ENCODE measurements at places on chromosomes 12 and 14. TPM values are rescaled to one million over a fixed set of nuclear protein-coding genes. Genes with fewer than 3 reads are reported as not detected.

KRT75 gene
- not detected for total RNA-seq

TAMALIN gene
- total RNA-seq = 491 TPM

CDK4 gene
- total RNA-seq = 20.8 TPM

GLS2 gene
- 2.8 TPM for total RNA-seq

TMEM30B gene
- total RNA-seq = 4.1 TPM

DEGS2 gene
- total RNA-seq = 0.30 TPM

BDKRB2 gene
- total RNA-seq = not detected

HECTD1 gene
- 181 TPM for total RNA-seq

GPRC5D gene
- total RNA-seq = not detected

SLC7A7 gene
- 0.55 TPM for total RNA-seq

KRT86 gene
- total RNA-seq = not detected

MYF6 gene
- total RNA-seq = not detected

TDRD9 gene
- not detected for total RNA-seq

ACTR6 gene
- 24.9 TPM for total RNA-seq

SLC6A15 gene
- 0.07 TPM for total RNA-seq

SERPINA12 gene
- not detected for total RNA-seq

WSCD2 gene
- not detected for total RNA-seq

ZDHHC17 gene
- total RNA-seq = 40.7 TPM

PIWIL1 gene
- not detected for total RNA-seq

HOXC12 gene
- not detected for total RNA-seq

HSPA2 gene
- total RNA-seq = 2.0 TPM

GPR84 gene
- total RNA-seq = 0.99 TPM

RAD51AP1 gene
- 0.72 TPM for total RNA-seq

TMEM132D gene
- not detected for total RNA-seq

SMOC1 gene
- total RNA-seq = not detected

TMEM119 gene
- total RNA-seq = 3.9 TPM

DIO3 gene
- not detected for total RNA-seq

ENDOU gene
- total RNA-seq = not detected

FAM181A gene
- total RNA-seq = not detected

ZBTB42 gene
- total RNA-seq = 2.7 TPM

GPD1 gene
- total RNA-seq = 1.0 TPM

SPTLC2 gene
- total RNA-seq = 22.0 TPM

KCNJ8 gene
- not detected for total RNA-seq

CLEC4D gene
- not detected for total RNA-seq

LMO3 gene
- total RNA-seq = not detected

SALL2 gene
- 1.9 TPM for total RNA-seq

L3HYPDH gene
- 17.5 TPM for total RNA-seq

PLA2G1B gene
- not detected for total RNA-seq

EXOC3L4 gene
- not detected for total RNA-seq

NEDD1 gene
- total RNA-seq = 19.6 TPM

SERPINA1 gene
- total RNA-seq = 3.5 TPM

IGF1 gene
- total RNA-seq = not detected

SLC39A5 gene
- total RNA-seq = not detected

WSB2 gene
- 36.2 TPM for total RNA-seq

ASCL1 gene
- not detected for total RNA-seq

RTN1 gene
- 3.4 TPM for total RNA-seq

TNS2 gene
- total RNA-seq = 1.4 TPM

VDR gene
- 1.8 TPM for total RNA-seq

CCDC38 gene
- 0.10 TPM for total RNA-seq

PAH gene
- total RNA-seq = 1.4 TPM

TMEM233 gene
- total RNA-seq = not detected

POP5 gene
- total RNA-seq = 28.7 TPM

ACOT4 gene
- 0.65 TPM for total RNA-seq

AICDA gene
- total RNA-seq = not detected

ARHGAP9 gene
- total RNA-seq = 225 TPM

ADCK1 gene
- 4.7 TPM for total RNA-seq
